ENCODE measurements at places on chromosomes 11 and 22.
A peak's percentile ranks its signal among the peaks of the same experiment; 100 is the strongest.

- no peak for DNase-seq
These were observed 20.9 kb upstream of the CREB3L1 start for GRCh38 chr11:46256540-46257001.

DNA sequence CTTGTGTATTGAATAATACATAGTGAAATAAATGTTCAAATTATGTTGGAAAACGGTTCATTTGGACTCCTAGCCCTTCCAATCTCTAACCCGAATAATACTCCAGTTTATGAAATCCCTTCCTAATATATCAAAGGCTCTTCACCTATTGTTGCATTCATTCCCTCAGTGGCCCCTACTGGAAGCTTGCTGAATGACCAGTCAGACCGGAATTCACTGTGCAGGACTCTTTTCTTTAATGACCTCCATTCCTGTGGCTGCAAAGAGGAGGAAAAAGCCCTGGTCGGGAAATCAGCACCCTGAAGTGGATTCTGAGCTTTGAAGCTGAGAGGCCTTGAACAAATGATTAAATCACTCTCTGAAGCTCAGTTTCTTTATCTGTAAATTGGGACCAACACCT is 19.1 kb upstream of the RCN1 start:
- DNase-seq: peak; percentile 44

- DNase-seq: peak; percentile 89
These were observed 5.2 kb downstream of the IGSF9B start for GRCh38 chr11:133951327-133952198.

- no peak for DNase-seq
These were observed 240.5 kb upstream of the API5 start for GRCh38 chr11:43071338-43071737.

- no peak for DNase-seq
These were observed 11.2 kb upstream of the TTLL12 start for GRCh38 chr22:43198126-43198525.

- DNase-seq: peak; percentile 97
These were observed 26.8 kb upstream of the JAM3 start for GRCh38 chr11:134041791-134042696.

DNA sequence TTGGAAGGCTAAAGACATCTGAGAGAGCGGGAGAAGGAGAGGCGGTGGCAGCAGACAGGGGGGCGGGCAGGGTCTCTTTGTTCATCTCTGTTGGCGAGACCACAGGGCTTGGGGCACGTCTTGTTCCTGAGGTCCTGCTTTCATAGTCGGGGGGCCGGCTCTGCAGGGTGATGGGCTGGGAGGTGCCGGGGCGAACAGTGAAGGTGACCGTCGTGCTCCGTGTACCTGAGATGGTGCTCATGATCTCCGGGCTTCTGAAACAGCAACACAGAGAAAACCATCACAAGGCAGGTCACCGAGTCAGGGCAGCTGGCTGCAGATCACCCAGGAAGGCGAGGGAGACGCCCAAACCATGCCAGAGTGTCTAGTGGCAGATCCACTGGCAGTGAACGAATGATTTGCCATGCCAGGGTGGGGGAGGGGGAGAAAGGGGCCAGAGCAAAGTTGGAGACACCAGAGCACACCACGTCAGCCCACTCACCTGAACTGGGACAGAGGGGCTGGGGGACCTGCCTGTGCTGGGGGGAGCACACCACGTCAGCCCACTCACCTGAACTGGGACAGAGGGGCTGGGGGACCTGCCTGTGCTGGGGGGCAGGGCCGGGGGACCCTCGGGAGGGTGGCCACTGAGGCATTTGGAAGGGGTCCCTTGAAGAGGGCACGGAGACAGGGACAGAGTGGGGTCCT is 75.0 kb downstream of the CTTN start:
- no peak for DNase-seq

- peak; percentile 53 for DNase-seq
These were observed 5.9 kb downstream of the PHOX2A start for GRCh38 chr11:72238040-72238450.
